Thyroid gland (tissue), 4 donors: ENCODE measurements at places on chromosomes 12 and 14.

GRCh38 chr12:122987086-122987951, 6.8 kb downstream of the ARL6IP4 start:
- no peaks in the 10 kb centered on the region for H3K36me3 ChIP-seq
- H3K4me3 ChIP-seq = no peak overlapping the region

DNA sequence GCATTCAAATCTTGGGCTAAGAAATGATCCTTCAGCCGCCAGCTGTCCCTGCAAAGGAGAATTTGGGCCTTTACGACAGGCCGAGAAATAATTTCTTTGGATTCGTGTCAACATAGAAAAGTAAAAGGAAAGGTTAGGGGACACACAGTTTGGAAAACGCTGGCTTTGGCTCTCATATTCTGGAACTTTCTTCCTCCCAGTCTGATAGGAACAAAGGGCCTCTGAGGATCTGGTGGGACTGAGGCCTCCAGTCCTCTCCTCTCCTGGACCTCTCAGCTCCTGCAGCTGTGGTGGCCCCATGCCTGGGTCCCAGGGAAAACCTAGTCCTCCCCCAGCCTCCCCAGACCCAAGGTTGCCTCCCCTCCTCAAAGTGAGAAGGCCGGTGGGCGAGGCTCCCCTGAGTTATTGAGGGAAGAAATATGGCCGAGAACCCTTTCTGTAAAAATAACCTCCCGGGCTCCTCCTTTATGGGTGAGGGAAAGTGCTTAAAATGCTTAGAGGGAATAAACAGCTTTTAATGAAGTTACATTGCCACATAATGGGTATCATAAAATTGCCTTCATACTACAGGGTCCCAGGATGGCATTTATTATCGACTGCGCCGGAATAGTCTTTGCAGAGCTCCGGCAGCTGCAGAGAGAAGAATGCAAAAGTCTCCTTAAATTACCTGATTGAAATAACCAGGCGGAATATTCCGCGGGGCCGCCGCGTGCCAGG, 188.3 kb downstream of the PHETA1 start:
- H3K4me3 ChIP-seq = no peak overlapping the region
- H3K27me3 ChIP-seq = no peaks in the 10 kb centered on the region
- no peak for DNase-seq
- no peak overlapping the region for H3K27ac ChIP-seq

DNA sequence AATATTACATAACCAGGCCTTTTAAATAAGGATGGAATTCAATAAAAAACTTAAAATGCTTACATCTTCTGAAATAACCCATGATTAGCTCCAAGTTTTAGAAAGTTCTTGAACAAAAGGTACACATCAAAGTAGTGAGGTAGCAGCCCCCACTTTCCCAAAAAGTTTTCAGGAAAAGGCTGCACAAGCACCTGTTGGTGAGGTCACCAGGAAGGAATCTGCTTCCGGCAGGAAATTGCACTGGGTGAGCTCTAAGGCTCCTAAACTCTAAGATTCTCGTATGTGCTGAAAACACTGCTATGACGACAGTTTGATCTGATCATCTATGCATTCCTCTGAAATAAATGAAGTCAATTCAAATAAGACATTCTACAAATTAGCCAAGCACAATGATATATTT, 34.3 kb upstream of the TTC7B start:
- no peaks in the 10 kb centered on the region for H3K36me3 ChIP-seq
- DNase-seq = no peak
- H3K4me1 ChIP-seq = no peaks in the 10 kb centered on the region

- no peak overlapping the region for H3K27ac ChIP-seq
- H3K36me3 ChIP-seq = no peaks in the 10 kb centered on the region
- H3K27me3 ChIP-seq = no peaks in the 10 kb centered on the region
- no peak for DNase-seq
Measured at GRCh38 chr12:111321317-111321716, 47.6 kb downstream of the PHETA1 start.

DNA sequence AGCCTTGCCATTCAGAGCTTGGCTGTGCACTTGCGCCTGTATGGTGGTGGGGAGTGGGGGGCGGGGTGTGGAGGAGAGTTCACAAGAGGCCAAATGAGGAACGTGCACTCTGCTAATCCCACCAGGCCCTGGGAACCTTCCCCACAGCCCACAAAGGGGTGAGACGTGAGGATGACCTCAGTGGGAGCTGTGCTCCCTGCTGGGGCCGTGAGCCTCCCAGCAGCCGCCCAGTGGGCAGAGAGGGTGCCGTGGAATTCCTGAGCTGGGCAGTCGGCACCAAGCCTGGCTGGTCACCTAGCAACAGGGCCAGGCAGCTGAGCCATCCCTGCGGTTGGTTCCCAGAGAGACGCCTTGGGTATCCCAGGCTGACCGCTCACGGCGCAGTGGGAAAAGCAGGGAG, 53.7 kb downstream of the CCNK start:
- DNase-seq = no peak
- H3K4me1 ChIP-seq = peaks cover 10% of the 10 kb centered on the region
- H3K4me3 ChIP-seq = no peak overlapping the region
- no peaks in the 10 kb centered on the region for H3K36me3 ChIP-seq
- no peak overlapping the region for H3K27ac ChIP-seq

GRCh38 chr12:24307716-24308335, 358.4 kb upstream of the SOX5 start:
- H3K36me3 ChIP-seq = no peaks in the 10 kb centered on the region
- no peaks in the 10 kb centered on the region for H3K27me3 ChIP-seq
- DNase-seq = peak; percentile 85

DNA sequence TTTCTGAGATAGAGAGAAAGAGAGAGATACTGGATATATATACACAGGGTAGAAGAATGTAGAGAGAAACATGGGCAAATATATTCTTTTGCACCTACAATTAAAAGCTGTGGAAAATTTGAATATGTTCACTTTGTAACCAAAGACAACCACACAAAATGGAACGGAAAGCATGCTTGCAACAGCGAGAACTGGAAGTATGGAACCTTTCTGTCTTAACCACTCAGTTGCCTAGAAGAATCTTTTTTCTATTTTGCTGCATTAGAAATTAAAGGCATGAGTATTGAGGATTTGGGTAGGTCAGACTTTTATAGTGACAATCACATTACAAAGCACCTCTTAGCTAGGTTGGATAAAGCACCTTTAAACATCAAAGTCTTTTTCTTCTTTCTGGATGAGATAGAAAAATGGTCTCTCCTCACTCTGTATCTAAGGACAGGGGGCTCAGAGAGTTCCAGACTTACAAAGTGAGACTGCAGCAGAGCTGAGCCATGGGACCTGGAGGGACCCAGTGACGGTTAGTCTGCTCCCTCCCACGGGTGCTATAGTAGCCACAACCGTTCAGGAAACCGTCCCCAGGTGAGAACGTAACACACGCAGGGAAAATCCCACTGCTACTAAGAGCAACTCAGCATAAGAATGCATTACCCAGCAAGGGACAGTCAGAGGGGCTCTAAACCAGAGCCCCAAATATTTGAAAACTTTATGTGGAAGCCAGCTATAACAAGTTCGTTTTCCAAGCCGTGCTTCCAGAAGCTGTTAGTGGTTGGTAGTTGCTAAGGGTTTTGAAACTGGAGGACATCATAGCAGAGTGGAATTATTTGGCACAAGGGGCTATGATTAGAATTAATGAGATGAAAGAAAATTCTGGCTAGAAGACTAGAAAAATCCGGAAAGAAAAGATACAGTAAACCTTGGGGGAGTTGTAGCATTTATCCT, 97.1 kb downstream of the DAD1 start:
- H3K36me3 ChIP-seq = no peaks in the 10 kb centered on the region
- H3K27me3 ChIP-seq = no peaks in the 10 kb centered on the region
- no peak overlapping the region for H3K27ac ChIP-seq
- no peak for DNase-seq
- H3K4me3 ChIP-seq = no peak overlapping the region

GRCh38 chr12:53543539-53543938, 36.3 kb upstream of the NPFF start:
- peak; percentile 61 for DNase-seq
- H3K4me1 ChIP-seq = peaks cover 18% of the 10 kb centered on the region
- peaks cover 16% of the 10 kb centered on the region for H3K36me3 ChIP-seq
- H3K27me3 ChIP-seq = no peaks in the 10 kb centered on the region
- peak overlapping the region; percentile 7 for H3K27ac ChIP-seq
- H3K4me3 ChIP-seq = no peak overlapping the region

DNA sequence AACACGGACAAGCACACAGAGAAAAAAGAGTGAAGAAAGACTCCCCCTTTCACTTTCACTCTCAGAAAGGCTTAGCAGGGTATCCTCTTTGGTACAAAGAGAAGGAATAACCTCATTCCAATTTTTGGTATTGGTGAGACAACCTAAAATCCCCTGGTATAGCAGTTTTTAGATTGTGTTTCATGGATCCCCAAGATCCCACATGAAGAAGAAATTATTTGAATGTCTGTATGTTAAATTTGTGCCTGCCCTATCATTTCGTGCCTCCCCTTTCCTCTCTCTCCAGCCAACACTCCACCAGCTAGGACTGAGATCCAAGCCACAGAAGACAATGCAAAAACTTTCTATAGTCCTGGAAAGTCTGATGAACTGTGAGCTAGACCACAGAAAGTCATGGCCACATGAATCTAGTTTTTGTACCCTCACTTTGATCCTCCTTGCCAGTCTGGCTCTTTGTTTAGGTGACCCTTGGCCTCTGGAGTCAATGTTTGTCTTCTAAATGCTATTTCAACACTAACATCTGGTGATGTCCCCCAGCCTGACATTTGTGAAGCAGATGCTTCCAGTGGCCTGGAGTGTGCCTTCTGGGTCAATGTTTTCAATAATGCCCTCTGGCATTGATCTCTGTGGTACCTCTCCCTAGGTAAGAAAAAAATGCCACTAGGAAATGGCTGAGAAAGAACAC, 181.9 kb upstream of the BMP4 start:
- H3K4me3 ChIP-seq = no peak overlapping the region
- no peaks in the 10 kb centered on the region for H3K27me3 ChIP-seq
- H3K27ac ChIP-seq = peak overlapping the region; percentile 29

- H3K4me3 ChIP-seq = no peak overlapping the region
- H3K4me1 ChIP-seq = no peaks in the 10 kb centered on the region
- DNase-seq = no peak
- H3K27me3 ChIP-seq = no peaks in the 10 kb centered on the region
Measured at GRCh38 chr12:7295529-7295928, 8.3 kb upstream of the ACSM4 start.
